ENCODE measurements at places on chromosomes 2 and 18.

DNA sequence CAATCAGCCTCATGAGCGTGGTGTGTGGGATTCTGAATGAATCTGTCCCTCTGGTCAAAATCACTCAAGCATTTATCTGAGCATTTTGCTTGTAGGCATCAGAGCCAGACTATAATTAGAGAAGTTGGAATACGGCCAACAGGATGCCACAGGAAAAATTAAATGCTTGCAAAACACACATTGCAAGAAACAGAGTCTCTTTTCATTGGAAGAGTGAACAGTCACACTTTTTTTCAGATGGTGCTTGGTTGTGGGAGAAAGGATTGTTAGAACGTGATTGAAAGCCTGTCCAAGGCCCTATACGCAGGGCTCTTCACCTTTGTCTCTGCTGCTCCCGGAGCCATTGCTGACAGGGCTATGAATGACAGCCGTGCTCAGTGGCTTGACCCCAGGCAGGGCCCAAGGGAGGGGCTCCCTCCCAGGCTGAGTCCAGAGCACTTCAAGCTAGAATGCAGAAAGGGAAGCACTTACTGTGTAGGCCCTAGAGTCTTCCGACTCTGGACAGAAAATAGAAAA, 59.8 kb downstream of the SNTG2 start:
- peak; percentile 67 for DNase-seq

DNA sequence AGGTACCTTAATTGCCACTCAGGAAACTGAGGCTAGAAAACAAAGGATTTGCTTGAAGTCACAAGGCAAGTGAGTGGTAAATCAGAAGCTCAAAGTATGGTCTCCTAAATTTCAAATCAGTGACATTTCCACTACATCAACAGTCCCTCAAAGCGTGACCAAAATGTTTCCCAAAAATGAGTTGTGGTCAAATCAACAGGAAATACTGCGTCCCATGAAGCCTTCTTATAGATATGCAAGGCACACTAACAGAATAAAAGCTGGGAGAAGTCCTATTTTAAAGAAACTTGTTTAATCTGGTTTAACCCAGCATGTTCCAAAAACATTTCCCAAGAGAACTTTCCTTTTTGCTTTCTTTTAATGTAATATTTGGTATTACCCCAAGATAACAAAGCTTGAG, 249.4 kb downstream of the EXOC6B start:
- DNase-seq: no peak

GRCh38 chr2:29900971-29901633, 20.3 kb downstream of the ALK start:
- DNase-seq: no peak

GRCh38 chr2:158766524-158766923, 28.6 kb upstream of the DAPL1 start:
- DNase-seq: no peak

- peak; percentile 50 for DNase-seq
These were observed 659 bp downstream of the CHMP1B start for GRCh38 chr18:11851806-11852337.

- DNase-seq: no peak
These were observed 88.3 kb upstream of the UBE2E3 start for GRCh38 chr2:180892091-180892490.

DNA sequence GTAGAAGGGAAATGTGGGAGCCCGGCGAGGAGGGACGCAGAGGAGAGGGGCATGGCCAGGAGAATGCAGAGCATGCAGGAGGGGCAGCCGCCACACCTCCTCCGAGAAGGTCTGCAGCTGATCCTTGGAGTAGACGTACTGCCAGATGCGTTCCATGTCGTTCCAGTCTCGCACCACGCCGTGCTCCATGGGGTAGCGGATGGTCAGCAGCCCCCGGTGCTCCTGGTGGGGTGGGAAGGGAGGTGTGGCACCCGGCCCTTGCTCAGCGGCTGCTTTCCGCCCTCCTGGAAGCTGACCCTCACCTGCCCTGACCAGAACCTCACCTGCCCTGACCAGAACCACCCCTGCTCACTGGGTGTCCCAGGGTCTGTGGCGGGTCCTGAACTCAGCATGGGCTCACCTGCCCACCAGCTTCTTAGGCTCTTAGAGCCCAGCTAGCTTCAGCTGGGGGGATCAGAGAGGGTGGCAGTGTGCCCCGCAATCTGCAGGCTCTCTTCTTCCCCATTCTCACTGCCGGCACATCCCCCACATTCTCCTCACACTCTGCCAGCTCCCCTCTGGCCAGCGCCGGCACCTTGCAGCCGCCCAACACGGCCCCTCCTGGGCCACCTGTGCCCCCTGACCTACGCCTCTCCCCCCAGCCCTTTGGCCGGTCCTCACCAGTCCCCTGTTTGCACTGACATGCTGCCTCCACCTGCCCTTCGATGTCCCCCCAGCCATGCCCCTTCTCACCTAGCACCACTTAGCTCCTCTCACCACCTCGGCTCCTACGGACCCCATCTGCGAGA, 4.4 kb downstream of the ACTR1B start:
- no peak for DNase-seq

DNA sequence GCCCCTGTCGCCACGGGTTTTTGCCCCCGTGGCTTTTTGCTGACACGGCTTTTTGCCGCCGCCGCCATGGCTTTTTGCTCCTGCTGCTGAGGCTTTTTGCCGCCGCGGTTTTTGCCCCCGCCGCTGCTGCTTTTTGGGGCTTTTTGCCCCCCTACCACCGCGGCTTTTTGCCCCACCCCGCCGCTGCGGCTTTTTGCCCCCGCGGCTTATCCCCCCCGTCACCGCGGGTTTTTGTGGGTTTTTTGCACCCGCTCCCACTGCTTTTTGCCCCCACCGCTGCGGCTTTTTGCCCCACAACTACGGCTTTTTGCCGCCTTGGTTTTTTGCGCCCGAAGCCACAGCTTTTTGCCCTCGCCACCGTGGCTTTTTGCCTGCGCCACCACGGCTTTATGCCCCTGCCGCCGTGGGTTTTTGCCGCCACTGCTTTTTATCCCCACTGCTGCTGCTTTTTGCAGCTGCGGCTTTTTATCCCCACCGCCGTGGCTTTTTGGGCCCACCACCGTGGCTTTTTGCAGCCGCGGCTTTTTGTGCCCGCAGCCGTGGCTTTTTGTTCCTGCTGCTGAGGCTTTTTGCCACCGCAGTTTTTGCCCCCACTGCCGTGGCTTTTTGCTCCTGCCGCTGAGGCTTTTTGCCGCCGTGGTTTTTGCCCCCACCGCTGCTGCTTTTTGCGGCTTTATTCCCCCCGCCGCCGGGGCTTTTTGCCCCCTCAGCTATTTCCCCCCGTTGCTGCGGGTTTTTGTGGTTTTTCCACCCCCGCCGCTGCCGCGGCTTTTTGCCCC, 2798.0 kb upstream of the TEKT4 start:
- peak; percentile 0 for DNase-seq

DNA sequence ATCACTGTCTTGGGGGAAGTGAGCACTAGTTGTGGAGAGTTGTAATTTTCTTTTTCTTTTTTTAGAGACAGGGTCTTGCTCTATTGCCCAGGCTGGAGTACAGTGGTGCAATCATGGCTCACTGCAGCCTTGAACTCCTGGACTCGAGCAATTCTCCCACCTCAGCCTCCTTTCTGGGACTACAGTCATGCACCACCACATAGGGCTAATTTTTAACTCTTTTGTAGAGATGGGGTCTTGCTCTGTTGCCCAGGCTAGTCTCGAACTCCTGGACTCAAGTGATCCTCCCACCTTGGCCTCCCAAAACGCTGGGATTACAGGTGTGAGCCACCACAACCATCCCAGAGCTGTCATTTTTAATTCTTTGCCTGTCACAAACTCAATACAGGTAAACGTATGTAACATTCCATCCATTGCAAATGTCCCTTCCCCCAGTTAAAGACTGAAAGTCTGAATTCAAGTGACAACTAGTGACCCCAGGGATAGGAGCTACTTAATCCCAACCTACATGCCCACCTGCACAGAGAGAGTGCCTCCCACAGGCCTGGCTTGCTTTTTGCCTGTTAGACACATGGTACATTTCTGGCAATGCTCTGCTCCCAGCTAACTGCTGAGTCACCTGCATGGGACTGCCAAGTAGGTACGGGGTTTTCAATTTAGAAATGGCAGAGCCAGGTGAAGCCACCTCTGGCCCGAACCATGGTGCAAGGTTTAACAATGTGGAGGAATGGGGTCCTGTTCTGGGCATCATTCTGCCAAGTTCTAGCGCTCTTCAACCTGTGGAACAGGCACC, 60.6 kb downstream of the CYB5A start:
- no peak for DNase-seq

DNA sequence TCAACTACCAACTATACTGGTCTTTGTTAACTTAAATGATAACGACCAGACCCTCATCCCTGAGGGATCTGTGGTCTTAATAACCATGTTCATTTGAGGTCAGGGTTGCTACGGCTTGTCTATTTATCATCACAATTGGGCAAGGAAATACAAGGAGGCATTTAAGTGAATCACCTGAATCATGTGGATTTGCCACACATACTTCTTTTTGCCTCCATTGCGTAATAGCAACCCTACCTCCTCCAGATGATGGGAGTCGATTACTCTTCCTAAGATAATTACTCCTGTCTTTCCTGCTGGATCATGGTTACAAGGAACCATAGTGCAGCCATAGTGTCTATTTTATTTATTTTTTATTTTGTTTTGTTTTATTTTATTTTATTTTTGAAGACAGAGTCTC, 42.2 kb downstream of the TAF4B start:
- DNase-seq: no peak

GRCh38 chr2:192166946-192167345, 27.8 kb downstream of the TMEFF2 start:
- no peak for DNase-seq

DNA sequence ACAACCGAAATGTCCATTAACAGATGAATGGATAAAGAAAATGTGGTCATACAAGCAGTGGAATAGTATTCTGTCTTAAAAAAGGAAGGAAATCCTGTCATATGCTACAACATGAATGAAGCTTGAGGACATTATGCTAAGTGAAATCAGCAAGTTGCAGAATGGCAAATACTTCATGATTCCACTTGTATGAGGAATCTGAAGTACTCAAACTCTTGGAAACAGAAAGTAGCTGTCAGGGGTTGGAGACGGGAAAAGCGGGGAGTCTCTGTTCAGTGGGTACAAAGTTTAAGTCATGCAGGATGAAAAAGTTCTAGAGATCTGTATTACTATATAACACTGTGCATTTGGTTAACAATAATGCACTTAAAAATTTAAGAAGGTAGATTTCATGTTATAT, 209.0 kb upstream of the SIX2 start:
- DNase-seq: no peak

GRCh38 chr2:150586858-150587257, 99.4 kb upstream of the RND3 start:
- DNase-seq: no peak

DNA sequence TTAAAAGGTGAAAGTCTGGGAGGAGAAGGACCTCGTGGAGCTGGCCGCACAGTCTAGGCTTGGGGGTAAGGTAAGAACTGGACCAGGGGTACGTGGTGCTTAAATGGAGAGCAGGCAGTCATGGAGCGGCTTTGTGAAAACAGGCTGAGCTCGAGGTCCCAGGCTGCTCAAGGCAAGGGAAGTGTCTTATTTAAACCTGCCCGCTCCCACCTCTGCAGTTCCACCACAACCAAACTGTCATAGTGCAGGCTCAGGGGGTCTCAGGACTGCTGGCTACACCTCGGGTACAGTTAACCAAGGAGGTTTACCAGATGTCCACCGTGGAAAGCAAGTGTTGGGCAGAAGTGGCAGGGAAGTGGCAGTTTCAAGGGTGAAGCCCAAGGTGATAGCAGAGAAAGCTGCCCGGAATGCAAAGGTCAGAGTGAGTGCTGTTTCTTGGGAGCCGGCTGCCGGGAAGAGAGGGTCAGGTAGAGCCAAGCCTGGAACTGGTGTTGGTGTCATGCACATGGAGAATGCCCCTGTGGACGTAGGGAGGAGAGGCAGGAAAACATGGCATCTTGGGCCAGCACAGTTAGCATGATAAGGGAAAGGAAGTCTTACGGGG, 203.3 kb downstream of the GBX2 start:
- DNase-seq: no peak

- no peak for DNase-seq
These were observed 5.4 kb downstream of the ITGAV start for GRCh38 chr2:186595219-186595618.

DNA sequence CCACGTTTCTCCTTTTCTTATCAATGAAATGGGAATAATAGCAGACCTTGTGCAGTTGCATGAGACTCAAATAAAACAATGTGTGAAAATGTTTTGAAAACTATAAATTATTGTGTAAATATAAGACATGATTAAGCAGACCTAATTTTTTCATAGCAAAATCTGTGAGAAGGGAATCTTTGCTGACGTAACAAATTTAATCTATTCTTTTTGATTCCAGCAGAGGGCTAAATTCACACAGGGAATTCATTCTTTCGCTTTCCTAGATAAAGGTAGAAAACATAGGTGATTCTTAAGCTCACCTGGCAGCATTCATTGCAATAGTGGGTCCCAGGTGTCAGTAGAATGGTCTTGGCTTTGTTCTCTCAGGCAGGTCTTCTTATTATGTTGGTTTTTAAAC, 450.0 kb upstream of the GCFC2 start:
- DNase-seq: no peak

Data from SK-N-SH (cell line).